Fibroblast of skin of right biceps (primary cell): ENCODE measurements at places on chromosomes 4 and X.

- no peak for DNase-seq
These were observed 41.1 kb upstream of the DKK2 start for GRCh38 chr4:107077192-107077591.

DNA sequence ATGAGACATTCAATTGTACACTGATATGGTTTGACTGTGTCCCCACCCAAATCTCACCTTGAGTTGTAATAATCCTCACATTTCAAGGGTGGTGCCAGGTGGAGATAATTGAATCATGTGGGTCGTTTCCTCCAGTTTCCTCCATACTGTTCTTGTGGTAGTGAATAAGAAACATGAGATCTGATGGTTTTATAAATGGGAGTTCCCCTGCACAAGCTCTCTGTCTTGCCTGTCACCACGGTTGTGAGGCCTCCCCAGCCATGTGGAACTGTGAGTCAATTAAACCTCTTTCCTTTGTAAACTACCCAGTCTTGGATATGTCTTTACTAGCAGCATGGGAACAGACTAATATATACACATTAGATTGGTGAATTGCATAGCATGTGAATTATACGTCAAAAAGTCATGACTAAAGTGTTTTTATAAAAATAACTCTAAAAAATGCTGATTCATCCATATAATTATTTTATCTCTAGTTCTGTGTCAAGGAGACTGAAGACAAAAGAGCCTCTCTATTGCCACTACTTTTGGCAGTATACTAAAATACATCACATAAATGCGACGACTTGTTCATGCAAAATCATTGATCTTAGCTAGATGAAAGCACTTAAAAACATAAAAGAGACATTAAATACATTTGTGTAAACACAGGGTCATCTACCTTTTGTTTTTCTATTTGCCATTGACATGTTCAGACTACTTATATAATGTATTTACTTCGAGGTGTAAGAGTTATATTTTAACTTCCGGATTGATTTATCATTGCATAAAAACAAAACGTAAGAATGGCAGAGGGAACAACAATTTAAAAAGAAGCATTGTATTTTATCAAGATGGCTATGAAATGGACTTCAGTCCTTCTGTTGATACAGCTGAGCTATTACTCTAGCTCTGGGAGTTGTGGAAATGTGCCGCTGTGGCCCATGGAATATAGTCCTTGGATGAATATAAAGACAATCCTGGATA lies 50.1 kb downstream of the YTHDC1 start:
- DNase-seq = no peak

- no peak for DNase-seq
These were observed 137.7 kb downstream of the C4orf33 start for GRCh38 chr4:129233691-129234090.

GRCh38 chr4:96983830-96984229 lies 1143.9 kb downstream of the PDHA2 start:
- DNase-seq = no peak

DNA sequence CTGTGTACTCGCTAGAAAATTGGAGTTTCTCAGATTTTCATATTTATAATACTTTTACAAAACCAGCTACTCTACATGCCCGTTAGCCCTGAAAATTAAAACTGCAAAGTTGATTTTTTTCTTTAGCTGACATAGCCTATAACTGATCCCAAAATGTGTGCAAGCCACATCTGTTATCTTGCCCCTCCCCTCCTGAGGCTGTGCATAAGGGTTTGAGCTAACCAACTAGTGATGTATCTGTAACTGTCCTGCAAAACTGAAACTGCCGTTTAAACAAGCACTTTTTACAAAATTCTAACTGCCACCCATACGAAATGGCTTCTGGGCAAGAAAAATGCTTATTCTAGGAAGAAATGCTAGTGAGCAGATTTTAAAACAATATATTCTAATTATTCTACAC lies 59.1 kb downstream of the EDNRA start:
- no peak for DNase-seq

- DNase-seq = no peak
These were observed 132.8 kb upstream of the BMP3 start for GRCh38 chr4:80897537-80898303.
